HS-27A (cell line): ENCODE measurements at places on chromosomes 7 and 10.

DNA sequence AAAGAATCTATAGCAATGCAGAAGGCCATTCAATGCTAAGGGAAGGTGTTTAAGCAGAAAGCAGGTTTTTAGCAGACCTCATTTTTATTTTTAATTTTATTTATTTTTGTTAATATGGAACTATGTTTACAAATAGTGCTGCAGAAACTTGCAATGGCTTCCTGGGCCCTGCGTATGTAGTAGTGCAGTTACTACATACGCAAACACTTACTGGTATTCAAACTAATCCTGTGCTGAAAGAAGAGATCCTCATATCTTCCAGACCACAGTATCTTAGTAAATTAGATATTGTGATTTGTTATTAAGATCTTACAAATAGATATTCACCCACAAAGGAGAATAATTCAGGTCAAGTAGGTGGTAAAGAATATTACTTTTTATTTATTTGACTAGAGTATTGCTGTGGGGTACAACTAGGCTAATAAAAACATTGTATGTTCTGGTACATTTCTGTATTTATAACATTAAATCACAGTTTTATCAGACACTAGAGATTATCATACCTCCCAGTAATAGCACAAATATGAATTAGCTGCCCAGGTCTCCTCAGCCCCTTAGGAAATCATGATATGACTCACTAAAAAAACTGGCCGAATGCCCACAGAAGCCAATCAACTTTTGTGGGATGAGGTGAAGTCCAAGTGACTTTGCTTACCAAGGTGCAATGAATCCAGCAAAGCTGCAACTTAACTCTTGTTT lies 57.6 kb downstream of the RNLS start:
- peak; percentile 29 for DNase-seq

DNA sequence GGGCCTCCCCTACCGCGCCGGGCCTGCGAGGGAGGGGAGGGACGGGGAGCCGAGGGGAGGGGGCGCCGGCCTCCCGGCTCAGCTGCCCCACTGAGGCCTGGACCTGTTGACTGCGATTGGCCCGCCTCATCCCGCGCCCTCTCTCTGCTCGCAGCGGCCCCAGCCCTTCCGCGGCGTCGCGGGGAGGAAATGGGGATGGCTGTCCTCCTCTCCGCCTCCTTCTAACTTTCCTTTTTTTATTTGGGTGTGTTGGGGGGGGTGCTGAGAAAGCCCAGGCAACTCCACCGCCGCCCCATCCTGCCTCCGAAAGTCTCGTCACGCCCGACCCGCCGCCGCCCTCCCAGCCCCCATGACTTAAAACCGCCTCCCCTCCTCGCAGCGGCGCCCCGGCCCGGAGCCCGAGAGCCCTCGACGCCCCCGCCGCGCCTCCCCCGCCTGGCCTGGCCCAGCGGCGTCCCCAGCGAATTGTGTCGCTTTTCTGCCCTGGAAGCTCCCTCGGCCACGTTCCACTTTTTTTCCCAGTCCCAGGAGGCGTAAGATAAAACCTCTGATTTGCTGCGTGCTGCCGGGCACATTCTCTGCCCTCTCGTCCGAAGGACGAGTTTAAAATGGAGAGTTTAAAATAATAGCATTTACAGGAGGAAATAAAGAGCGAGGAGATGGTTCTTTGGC lies 842 bp upstream of the SKIDA1 start:
- DNase-seq, result no peak

DNA sequence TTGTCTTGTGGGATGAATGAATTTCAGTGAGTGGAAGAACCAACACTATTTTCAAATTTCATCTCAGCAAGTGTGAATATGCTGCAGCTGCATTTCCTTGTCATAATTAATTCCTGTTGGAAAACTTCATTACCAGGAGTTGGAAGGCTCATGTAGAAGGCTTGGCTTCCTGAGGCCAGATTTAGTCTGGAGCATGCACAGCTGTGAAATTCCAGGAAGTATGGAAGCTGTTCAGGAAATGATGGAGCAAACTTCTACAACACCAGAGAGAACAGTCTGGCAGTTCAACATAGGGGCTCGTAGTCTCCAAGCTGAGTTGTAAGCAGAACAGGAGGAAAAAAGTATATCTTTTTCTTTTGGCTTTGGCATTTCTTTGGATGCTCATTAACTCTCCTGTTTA lies 1439.9 kb upstream of the CELF2 start:
- no peak for DNase-seq

GRCh38 chr7:150307904-150308303 lies 15.3 kb upstream of the LRRC61 start:
- DNase-seq, result no peak

DNA sequence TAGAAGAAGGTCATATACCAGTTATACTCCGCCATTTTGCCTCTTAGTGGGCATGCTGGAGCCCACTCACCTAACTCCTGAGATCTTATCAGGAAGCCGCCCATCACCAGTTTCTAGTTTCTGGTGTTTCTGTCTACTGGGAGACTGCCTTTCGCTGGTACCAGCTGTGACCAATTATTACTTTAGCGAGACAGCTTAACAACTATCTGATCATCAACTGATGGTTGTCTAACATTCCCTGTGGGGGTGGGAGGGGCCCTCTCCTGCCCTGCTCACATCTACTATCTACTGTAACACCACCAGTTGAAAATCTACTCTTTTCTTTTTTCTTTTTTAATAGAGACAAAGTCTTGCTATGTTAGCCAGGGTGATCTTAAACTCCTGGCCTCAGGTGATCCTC lies 46.2 kb upstream of the C10orf67 start:
- no peak for DNase-seq

DNA sequence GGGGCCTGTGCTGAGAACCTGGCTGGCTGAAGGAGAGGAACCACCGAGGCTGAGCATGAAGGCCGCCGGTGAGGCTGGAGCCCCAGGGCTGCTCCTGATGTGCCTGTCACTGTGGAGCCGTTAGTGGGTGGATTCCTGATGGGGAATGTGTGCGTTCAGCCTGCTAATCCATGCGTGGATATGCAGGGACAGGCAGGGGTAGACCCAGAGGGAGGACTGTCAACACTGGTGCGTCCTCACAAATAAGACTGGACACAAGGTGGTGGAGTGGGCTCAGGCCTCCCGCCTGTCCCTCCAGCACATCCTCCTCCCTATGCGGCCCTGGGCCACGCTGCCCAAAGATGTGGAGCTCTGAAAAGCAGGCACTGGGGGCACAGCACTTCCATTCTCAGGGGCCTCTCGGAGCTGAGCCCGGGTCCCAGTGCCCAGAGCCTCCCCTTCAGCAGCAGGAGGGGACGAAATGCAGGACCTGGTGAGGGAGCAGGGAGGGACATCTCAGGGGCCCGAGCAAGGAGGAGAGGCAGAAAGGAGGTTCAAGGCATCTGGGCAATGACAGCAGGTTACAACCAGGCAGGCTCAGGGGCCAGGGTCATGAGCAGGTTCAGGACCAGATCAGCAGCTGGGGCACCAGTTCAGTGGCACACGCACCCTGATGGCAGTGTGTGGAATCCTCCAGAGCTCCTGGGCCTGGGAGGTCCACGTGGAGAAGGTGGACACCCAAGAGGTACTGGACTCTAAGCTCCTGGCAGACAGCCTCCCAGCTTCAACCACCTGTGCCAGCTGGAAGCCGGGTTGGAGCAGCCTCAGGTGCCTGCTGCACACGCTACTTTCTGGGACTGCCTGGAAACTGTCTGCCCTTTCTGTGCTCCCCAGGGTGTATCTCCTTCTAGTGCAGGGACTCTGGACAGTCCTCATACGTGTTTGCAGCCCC lies 33.5 kb upstream of the ANTXRL start:
- DNase-seq, result no peak

GRCh38 chr7:18268571-18268970 lies 227.0 kb upstream of the HDAC9 start:
- DNase-seq, result no peak

DNA sequence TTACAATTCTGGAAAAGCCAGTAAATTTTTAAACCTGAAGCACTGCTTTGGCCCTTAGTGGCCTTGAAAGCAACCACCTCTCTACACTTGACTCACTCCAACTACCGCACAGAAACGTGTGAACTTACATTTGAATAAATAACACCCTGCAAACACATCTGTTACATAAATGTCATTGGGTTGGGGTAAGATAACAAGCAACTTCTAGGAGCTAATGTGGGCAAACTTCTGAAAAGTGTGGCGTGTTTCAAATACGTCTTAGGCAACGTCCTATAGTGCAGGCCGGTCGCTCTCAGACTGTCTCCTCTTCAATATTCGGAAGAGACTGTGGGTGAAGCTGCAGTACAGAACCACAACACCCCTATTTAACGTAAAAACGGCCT lies 474 bp downstream of the ORC5 start:
- no peak for DNase-seq

- DNase-seq, result no peak
Measured at GRCh38 chr10:49803988-49804387, 41.9 kb upstream of the OGDHL start.

- no peak for DNase-seq
Measured at GRCh38 chr10:88991161-88991898, 732 bp downstream of the FAS start.

DNA sequence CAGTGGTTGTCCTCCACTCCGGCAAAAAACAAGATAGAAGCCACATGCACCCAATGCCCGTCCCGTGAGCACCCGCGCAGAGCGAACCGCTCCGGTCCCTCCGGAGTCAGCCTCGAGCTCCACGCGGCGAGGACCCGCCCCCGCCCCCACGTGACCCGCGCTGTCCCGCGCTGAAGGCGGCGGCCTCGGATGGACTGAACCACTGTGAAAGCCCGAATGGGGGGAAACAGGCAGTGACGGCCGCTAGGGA lies 766 bp upstream of the EIF3B start:
- no peak for DNase-seq

- DNase-seq, result no peak
Measured at GRCh38 chr10:132551093-132551807, 13.7 kb downstream of the INPP5A start.

- DNase-seq, result no peak
Measured at GRCh38 chr7:4068286-4068685, 613.8 kb upstream of the FOXK1 start.

- DNase-seq, result no peak
Measured at GRCh38 chr7:27173511-27173955, 587 bp downstream of the HOXA10 start.

- DNase-seq, result no peak
Measured at GRCh38 chr7:108370616-108371015, 85.6 kb downstream of the NRCAM start.

DNA sequence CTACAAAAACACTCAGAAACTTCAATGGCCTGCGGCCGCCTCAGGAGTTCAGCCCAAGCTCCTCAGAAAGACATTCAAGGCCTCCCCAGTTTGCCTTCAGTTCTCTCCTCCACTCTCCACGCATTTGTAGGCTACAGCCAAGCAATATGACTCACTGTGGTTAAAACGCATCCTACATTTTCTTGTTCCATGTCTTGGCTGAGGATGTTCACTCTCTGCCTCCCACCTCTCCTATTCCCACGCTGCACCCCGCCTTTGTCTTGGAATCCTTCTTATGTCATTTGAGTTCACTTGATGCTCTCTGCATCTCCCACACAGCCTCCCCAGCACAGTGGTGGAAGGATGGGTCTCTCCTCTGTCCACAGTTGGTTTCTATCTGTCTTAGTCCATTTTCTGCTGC lies 184.8 kb downstream of the NPSR1 start:
- DNase-seq, result no peak

- no peak for DNase-seq
Measured at GRCh38 chr10:10368951-10369576, 648.6 kb upstream of the CELF2 start.
